NCI-H460 (cell line): ENCODE measurements at places on chromosomes 12 and 14. TPM values are rescaled to one million over a fixed set of nuclear protein-coding genes. Genes with fewer than 3 reads are reported as not detected.

DNA sequence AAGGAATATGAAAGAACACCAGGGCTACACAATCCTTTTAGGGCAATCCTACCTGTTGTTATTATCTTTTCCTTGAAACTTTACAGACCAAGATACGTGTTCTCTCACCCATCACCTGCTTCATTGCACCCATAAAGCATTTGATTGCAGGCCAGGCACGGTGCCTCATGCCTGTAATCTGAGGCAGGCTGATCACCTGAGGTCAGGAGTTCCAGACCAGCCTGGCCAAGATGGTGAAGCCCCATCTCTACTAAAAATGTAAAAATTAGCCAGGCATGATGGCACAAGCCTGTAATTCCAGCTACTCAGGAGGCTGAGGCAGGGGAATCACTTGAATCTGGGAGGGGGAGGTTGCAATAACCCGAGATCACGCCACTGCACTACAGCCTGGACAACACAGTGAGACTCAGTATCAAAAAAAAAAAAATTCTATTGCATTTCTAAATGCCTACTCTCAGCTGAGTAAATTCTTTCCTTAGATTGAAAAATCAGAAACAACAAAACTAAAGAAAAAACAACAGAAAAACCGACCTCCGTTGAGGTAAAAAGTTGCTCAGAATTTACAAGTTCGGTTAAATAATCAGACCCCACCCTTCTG is 183.7 kb upstream of the TMEM132C start:
- DNase-seq, result no peak

DNA sequence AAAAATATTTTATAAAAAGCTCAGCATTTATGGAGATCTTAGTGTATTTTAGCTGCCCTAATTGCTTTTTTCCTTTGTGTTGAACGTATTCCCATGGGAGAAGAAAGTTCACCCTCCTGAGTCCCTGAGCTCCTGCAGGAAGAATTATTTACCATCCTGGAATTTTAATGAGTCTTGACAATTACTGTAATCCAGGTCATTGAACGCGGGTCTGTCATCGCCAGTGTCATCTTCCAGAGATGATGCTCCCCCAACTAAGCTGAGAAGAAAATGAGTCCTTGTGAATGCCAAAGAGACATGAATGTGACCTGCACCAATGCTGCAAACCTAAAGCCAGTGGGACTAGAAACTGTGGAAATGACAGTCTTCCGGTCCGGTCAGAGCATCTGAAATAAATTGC is 129.5 kb downstream of the FBXL14 start:
- DNase-seq, result no peak

DNA sequence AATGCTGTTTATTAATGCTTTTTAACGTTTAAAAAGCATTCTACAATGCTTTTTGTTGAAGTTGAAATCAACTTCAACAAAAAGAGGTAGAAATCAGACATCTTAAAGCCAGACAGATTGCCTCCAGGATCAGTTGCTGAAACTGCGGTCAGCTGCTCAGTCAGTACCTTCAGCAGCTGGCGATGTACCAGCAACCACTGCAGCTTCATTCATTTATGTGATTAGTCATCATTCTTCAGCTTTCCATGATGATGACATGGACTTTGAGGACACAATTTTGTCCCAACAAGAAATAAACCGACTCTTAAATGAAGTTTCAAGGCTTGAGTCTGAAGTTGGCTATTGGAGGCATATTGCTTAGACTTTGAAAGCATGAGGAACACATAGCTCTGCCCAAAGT is 31.5 kb upstream of the NUAK1 start:
- DNase-seq, result no peak

- no peak for DNase-seq
Observed at GRCh38 chr12:100738086-100738485, 56.5 kb upstream of the ANO4 start.

DNA sequence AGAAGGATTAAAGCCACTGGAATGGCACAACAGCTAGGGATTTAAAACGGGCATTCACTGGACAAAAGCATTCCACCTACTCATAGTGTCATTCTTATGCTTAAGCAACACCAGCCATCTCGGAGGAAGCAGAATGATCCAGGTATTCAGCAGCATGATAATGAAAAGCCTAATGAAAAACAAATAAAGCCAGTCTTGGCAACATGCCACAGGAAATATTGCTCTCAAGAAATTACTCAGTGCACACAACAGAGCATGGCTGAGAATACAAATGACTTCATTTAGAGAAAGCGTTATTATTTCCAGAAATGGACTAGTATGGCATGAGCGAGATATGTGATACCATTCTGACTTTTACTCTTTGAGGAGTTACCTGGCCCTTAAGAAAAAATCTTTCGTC is 442.2 kb downstream of the APAF1 start:
- no peak for DNase-seq

- no peak for DNase-seq
Observed at GRCh38 chr14:70635971-70636595, 5.6 kb upstream of the TTC9 start.

DNA sequence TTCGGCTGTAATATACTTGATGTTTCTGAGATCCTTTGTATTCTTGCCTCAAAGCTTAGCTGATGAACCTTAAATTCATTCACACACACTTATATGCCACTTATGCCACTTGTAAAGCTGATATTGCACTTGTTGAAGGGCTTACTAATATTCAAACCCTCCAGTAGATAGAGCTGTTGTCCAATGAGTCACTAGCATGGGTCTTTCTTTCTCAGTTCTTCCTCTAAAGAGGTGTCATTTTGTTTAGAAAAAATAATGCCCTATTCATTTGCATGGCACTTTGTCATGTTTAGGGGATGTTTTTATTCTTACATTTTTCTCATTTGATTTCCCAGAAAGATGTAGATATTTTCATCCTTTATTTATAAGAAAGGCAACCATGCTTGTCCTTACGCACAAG is 56.4 kb downstream of the MON2 start:
- DNase-seq, result no peak

- no peak for DNase-seq
Observed at GRCh38 chr12:3722368-3722767, 30.5 kb downstream of the CRACR2A start.

DNA sequence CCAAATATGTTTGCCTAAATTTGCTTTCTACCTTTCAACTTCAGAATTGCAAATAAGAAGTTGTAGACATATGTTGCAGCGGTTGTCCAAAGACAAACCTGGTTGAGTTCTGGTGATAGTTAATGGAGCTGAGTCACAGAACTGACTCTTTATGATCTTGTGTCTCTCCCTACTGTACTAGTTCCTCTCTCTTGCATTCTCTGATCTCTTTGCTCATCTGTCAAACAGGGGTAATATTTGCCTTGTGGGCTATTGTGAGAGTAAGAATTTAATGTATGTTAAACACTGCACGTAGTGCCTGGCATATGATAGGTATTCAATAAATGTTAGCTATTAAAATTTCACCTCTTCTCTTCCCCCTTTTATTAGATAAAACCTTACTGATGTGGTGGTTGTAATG is 283.5 kb upstream of the RGS6 start:
- no peak for DNase-seq

- peak; percentile 40 for DNase-seq
Observed at GRCh38 chr14:83300476-83301064, 1766.9 kb upstream of the SEL1L start.

DNA sequence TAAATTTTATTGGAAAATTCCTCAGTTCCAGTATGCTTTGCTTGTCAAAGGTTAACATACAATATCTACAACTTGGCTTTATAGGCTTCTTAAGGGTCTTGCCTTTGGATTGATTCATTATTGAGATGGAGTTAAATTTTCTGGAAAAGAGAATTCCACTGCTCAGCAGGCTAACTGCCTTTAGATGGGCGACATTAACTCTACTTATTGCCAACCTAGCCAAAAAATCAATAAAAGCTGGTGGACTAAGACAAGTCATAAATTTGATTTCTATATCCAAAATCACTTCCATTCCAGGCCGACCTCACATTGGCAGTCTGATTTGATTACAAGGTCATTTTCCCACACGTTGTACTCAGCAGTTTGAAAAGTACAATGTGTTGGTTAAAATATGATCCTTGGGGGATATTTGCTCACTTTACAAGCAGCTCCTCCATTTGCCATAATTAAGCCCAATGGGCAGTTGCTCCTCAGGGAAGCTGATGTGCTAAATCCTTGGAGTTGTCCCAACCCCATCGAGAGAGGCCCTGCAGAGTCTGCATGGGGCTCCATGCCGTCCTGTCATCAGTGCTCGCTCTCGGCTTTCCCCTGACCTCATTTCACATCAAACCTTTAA is 36.1 kb upstream of the CRY1 start:
- no peak for DNase-seq

GRCh38 chr14:61147831-61148549 is 133.1 kb downstream of the TMEM30B start:
- DNase-seq, result no peak

DNA sequence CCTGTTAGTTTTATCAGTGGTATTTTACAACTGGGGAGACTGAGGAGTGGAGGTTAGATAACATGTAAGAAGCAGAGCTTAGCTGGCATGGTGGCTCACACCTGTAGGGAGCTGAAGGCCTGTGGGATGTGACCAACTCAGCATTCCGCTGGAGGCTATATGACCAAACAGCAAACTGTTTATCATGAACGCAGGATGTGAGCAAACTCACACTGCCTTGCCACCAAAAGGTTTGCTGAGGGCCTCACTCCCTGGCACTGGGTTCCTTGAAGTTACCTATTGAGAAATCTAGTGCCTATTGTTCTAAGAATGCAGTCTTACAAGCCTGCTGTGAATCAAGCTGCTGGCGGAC is 23.4 kb downstream of the JKAMP start:
- peak; percentile 13 for DNase-seq

GRCh38 chr14:44317441-44317746 is 189.7 kb downstream of the FSCB start:
- no peak for DNase-seq

DNA sequence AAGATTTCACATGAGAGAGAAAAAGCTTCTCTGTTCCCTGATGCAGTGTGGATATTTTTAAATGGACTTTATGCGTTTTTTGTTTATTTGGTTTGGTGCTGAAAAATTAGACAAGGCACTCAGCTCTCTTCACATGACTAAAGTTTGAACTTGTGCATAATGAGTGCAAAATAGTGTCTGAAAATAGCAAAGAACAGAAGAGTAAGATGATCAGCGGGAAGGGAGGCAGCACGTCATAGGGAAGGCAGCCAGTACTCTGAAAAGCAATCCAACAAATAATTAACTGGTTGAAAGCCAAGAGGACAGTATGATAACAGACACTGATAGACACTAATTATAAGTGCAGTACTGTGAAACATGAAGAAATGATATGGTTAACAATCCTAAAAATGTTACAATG is 46.6 kb upstream of the CDKN3 start:
- no peak for DNase-seq

- DNase-seq, result no peak
Observed at GRCh38 chr14:36665887-36666415, 4.3 kb downstream of the PAX9 start.

- DNase-seq, result no peak
Observed at GRCh38 chr14:50093496-50093895, 22.9 kb downstream of the VCPKMT start.

- no peak for DNase-seq
Observed at GRCh38 chr14:87990682-87991081, 2.3 kb downstream of the GALC start.

DNA sequence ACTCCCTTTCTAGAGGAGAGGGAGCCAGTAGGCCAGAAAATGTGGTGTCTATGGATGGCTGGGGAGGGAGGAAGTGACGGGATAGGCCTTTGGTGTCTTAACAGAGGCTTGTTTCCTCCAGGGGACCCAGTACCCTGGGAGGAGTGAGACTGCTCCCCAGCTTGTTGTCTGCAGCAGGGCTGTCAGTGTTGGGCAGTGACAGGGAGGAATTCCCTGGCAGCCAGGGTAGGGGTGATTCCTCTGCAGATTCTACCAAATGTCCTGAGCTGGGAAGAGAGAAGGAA is 64.0 kb downstream of the GALNT16 start:
- DNase-seq, result no peak

DNA sequence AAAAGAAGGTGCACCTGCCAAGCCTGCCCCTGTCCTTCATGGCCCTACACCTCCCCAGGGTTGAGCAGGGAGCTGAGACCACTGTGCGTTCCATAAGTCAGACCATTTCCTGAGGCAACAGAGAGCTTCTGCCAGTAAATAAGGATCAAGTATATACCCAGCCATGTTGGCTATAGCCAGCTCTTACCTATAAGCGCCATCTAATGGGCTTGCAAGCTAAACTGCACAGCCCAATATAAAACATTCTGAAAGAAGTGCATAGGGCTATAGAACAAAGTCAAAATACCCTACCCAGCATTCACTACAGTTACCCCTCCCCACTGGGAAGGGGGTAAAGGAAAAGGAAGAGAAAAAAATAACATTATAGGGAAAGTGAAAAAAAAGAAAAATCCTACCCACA is 59.3 kb upstream of the SCAF11 start:
- no peak for DNase-seq

GRCh38 chr14:34465069-34465859 is 3.2 kb upstream of the SPTSSA start:
- DNase-seq, result no peak

- DNase-seq, result no peak
Observed at GRCh38 chr12:103827911-103828391, 13.1 kb downstream of the NT5DC3 start.

- DNase-seq, result no peak
Observed at GRCh38 chr12:44717612-44718011, 158.5 kb downstream of the NELL2 start.

GRCh38 chr12:7859552-7859951 is 13.2 kb downstream of the SLC2A14 start:
- DNase-seq, result no peak

Gene NDRG2
- total RNA-seq, result 3.4 and 5.0 TPM in 2 replicates

Gene ASIC1
- 4.7 and 6.0 TPM in 2 replicates for total RNA-seq

Gene FAM90A1
- total RNA-seq, result not detected in 2 replicates

Gene HOXC5
- total RNA-seq, result 0.07 and 0.20 TPM in 2 replicates

Gene LIN7A
- 42.9 TPM in 2 replicates for total RNA-seq

Gene SNRPF
- total RNA-seq, result 40.0 and 46.0 TPM in 2 replicates

Gene FOXG1
- total RNA-seq, result 0.02 TPM in 1 of 2 replicates, not detected in the other

Gene CAPZA3
- total RNA-seq, result not detected in 2 replicates

Gene GSG1
- total RNA-seq, result not detected in 2 replicates

Gene GAPDH
- 9,568 and 10,591 TPM in 2 replicates for total RNA-seq

Gene KRT83
- total RNA-seq, result 1.4 and 1.7 TPM in 2 replicates

Gene ARHGEF25
- 9.2 and 13.1 TPM in 2 replicates for total RNA-seq

Gene RNF10
- total RNA-seq, result 90.8 and 94.5 TPM in 2 replicates

Gene OR6C74
- not detected in 2 replicates for total RNA-seq

Gene ARHGAP9
- total RNA-seq, result not detected in 2 replicates

Gene YLPM1
- total RNA-seq, result 23.6 and 24.7 TPM in 2 replicates

Gene SIX1
- 8.4 and 9.6 TPM in 2 replicates for total RNA-seq

Gene SLC10A1
- total RNA-seq, result 0.17 TPM in 1 of 2 replicates, not detected in the other

Gene BRI3BP
- total RNA-seq, result 23.3 and 23.7 TPM in 2 replicates
